IPS DF 19.7 (cell line): ENCODE measurements at places on chromosomes 2 and 18.

DNA sequence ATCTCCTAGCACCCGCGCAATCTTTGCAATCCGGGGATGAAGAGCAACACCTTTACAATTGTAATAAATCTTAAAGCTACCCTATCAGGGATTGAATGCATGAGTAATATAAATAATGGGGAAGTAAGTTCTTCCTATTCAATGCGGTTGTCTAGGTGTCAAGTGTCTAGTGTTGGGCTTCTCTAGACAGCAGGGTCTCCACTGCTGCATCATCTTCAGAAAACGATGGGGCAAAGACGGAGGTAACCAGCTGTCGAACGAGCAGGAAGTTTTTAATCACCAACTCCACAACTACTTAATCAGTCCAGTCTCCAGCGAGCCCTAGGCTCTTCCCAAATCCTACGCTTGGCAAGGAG is 573 bp downstream of the STAM2 start:
- no peak for DNase-seq

GRCh38 chr2:61970807-61971556 is 65.5 kb downstream of the COMMD1 start:
- no peak for DNase-seq

GRCh38 chr2:182018218-182018617 is 32.6 kb downstream of the PPP1R1C start:
- DNase-seq: no peak

- no peak for DNase-seq
Observed at GRCh38 chr18:34159691-34160185, 65.0 kb downstream of the NOL4 start.

DNA sequence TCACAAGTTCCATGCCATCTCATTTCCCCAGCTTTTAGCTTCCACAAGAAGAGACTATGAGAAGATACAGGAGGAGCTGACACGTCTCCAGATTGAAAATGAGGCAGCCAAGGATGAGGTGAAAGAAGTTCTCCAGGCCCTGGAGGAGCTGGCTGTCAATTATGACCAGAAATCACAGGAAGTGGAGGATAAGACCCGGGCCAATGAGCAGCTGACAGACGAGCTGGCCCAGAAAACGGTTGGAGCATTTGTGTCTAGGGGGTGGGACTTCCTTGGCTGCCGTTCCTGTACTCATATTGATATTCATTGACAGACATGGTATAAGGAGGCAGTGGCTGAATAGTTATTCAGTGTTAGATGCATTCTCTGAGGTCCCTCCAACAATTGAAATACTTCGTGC is 57.2 kb upstream of the LYPD6B start:
- no peak for DNase-seq

DNA sequence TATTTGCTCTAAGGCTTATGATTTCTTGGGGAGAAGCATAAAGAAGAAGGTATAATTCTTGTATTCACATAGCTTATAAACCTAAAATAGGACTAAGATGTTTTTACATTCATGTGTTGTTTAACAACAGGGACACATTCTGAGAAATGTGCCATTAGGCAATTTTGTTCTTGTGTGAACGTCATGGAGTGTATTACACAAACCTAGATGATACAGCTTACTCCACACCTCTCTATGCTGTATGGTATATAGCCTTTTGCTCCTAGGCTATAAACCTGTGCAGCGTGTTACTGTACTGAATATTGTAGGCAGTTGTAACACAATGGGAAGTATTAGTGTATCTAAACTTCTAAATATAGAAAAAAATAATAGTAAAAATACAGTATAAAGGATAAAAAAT is 92.1 kb downstream of the PHLPP1 start:
- DNase-seq: no peak

DNA sequence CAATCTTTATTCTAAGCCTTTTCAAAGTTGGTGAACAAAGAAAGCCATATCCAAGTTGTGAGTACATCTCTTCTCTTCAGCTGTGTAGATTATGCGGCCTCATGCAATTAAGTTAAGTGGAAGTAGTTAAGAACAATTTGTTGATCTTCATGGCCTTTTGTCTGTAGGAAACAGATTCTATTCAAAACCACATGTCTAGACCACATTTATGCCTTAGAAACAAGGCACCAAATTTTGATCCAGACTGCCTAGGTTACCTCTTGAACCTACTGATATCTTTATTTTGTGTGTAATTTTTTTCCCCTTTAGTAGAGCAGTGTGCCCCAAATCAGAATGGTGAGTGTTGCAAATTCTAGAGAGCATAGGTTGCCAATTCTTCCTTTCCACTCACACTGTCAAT is 101.6 kb upstream of the CERS6 start:
- no peak for DNase-seq

GRCh38 chr18:463827-464541 is 36.5 kb downstream of the COLEC12 start:
- no peak for DNase-seq

- DNase-seq: no peak
Observed at GRCh38 chr18:74333091-74333490, 17.5 kb downstream of the C18orf63 start.

- no peak for DNase-seq
Observed at GRCh38 chr2:197925976-197926375, 121.6 kb downstream of the PLCL1 start.

- no peak for DNase-seq
Observed at GRCh38 chr2:206002440-206002839, 83.5 kb downstream of the INO80D start.

DNA sequence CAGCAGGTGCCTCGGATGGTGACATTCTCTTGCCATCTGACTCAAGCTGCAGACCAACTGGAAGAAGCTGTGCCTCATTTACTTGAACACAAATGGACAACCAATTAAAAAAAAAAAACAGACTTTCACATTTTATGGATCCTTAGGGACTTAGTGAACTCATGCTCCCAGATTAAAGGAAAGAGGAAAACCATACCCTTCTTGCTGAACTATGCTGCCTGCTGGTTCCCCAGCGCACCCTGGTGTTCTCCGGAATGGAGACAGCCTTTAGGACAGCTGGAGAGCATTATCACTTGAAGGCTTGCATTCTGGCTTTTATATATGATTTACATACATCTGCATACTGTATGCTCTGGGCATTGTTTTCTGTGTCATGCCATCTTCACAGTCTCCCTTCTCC is 370.7 kb downstream of the SLC4A3 start:
- DNase-seq: no peak

DNA sequence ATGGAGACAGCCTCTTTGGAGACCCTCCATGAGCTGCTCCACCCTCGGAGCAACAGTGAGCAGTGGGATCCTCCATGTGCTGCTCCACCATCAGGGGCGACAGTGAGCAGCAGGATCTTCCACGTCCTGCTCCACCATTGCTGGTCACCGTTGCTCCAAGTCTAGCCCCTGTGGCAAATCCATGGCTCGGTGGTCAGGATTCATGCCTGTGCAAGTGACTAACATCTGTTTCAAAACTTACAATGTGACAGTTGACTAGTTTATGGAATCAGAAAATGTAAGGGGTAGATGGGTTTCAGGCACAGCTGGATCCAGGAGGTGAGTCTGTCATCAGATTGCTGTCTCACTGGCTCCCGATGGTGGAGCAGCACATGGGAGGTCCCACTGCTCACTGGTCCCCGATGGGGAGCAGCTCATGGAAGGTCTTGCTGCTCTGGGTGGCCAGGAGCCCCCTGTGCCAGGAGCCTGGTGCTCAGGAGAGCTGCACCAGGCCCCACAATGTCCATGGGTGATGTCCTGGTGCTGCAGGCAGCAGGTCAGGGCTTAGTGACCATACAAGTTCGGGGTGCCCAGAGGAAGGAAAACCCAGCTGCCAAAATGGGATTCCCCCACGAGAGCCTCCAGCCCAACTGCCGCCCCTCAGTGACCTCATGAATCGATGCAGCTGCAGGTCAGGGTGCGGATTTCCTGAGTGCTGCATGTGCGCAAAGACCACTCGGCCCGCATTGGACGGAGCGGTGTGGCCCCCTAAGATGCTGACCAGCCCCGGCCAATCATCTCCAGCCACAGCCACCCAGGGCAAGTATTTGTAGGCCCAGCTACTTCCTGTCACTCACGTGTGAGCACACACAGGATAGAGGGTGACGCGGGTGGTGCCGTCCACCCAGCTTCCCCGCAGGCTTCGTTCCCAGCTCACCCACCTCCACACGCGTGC is 116.5 kb upstream of the OTOS start:
- DNase-seq: no peak

DNA sequence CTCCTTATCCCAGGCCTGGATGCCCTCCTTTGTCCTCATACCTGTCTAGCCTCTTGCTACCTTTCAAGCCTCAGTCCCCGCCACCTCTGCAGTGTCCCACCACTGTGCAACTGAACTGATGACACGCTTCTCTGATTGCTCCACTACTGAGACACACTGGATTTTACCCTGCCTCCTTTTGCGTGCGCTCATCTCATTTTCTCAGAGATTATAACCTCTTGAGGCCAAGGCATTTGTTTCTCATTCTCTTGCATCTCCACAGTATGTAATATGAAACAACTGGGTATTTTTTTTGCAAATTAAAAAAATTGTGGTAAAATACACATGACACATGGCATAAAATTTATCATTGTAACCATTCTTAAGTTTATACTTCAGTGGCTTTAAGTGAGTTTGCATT is 95.4 kb downstream of the PRKCE start:
- no peak for DNase-seq

DNA sequence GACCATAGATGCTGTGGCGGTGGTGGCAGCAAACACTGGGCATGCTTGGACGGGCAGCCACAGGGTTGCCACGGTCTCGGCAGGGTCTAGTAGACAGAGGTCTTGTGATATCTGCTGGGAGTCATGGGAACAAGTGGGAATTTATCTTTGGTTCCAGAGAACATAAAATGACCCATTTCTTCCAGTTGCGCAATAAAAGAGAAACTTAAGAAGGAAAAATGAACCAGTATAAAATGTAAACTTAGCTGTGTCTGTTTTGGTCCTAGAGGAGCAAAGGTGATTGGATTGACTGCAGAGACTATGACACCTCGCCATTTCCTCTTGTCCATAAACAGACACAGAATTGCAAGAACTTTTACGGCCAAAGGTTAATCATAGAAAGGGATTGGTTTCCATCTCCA is 132.6 kb upstream of the RBBP8 start:
- DNase-seq: no peak

GRCh38 chr2:120551522-120551921 is 184.1 kb upstream of the GLI2 start:
- DNase-seq: no peak

DNA sequence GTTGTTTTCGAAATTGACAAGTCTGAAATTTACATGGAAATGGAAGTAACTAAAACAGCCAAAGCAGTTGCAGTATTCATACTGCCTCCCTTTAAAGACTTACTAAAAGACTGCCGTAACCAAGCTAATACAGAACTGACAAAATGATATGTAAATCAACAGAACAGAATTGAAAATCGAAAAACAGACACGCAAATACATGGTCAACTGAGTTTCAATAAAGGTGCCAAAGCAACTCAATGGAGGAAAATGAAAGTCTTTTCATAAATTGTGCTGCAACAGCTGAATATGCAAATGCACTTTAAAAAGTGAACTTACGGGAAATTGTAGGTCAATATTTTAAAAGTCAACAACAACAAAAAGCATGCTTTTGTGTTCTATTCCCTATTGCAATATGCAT is 34.2 kb downstream of the TMEM131 start:
- no peak for DNase-seq

- no peak for DNase-seq
Observed at GRCh38 chr2:199191461-199191860, 266.3 kb downstream of the SATB2 start.

DNA sequence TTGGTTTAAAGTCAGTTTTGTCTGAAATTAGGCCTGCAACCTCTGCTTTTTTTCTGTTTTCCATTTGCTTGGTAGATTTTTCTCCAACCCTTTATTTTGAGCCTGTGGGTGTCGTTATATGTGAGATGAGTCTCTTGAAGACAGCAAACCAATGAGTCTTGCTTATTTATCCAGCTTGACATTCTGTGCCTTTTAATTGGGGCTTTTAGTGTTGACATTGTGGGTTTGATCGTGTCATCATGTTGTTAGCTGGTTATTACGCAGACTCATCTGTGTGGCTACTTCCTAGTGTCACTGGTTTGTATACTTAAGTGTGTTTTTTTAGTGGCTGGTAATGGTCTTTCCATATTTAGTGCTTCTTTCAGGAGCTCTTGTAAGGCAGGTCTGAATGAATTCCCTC is 18.8 kb downstream of the TMEM87B start:
- DNase-seq: no peak

DNA sequence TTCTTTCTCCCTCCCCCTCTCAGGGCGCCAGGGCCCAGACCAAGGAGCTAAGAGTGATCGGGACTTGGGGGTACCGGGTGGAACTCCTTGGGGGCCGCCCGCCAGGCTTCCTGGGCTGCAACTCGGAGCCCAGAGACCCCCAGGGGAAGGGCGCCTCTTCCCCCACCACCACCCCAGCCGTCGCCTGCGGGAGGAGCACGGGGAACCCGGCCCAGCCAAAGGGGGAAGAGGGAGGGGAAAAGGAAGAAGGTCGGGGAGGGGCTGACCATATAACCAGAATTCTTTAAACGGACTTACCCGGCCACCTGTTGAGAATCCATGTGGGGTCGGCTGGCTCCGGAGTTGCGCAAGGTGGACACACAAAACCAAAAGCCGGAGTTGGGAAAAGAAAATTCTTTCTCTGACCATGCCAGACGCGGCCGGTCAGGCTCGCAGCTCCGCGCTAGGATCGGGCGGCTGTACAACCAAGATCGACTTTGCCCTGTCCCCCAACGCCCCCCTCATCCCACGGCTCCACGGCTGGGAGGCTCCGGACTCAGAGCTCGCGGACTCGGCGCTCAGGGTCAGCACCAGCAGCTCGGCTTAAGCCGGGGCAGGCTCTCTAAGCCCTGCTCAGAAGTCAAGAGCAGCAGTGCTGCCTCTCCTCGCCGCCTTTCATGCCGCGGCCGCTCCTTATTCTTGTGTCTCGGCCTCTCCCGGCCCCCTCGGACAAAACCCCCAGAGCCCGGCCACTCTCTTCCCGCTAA is 6.3 kb upstream of the SIX3 start:
- no peak for DNase-seq

- no peak for DNase-seq
Observed at GRCh38 chr2:177207101-177207500, 5.5 kb upstream of the HNRNPA3 start.

- no peak for DNase-seq
Observed at GRCh38 chr2:237304763-237305514, 109.0 kb downstream of the COL6A3 start.

DNA sequence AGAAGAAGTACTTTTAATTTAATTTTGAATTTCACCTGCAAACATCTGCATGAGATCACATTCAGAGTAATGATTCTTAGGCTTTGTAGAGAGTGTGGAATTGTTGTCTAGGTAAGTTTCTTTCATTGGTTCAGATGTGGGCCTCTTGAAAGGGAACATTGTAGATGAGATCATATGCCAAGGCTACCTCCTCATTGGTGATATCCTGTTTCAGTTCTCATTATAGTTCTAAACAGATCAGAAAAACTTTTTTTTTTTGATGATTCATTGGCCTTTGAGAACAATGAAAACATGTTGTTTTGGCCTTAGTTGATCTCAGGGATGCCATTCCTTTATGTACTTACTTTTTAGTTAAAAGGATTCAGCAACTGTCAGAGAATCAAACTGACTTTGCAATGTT is 44.5 kb downstream of the EML6 start:
- no peak for DNase-seq

DNA sequence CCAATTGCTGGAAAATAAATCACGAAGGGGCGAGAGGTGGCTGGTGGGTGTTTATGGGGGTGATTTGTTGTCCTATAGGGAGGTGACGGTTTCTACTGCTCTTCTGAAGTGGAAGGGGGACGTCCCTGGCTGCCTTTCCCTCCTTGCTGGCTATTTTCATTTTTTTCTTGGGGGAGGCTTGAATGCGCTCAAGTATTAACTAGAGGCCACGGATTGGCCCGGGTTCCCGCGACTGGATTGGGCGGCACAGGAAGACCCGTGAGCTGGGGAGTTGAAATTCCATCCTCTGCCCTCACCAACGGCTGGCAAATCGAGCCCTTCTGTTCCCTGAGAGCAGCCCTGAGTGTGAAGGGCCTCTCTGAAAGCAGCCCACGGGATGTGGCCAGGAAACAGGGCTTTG is 176.5 kb upstream of the SPRED2 start:
- no peak for DNase-seq
